Stimulated activated CD8-positive, alpha-beta memory T cell treated with anti-CD3 and anti-CD28 coated beads, Interleukin-4, amount 100 ng/mL, for 48 hours (primary cell): ENCODE measurements at places on chromosomes 3 and 15.

DNA sequence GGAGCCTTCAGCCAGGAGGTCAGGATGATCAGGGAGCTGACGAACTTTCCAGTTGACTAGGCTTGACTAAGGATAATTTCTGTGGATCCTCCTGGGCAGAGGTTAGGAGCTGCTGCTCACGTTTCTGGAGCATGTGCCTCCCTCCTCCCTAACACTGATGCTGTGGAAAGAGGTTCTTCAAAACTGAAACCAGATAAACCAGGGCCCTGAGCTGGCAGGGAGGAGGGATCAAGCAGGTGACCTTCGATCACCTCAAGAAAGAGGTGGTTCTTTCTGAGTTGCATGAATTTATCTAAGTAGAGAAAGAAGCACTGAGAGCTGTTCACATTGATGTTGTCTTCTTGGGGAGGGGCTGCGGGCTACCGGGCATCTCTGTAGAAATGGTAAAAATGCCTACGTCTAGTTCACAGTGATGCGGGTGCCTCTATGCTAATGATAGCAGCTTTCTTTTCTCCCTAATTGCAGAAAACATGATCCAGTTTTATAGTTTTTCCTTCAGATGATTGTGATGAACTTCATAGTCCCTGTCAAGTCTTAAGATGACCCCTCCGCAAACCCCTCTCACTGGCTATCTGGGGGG is 332.7 kb upstream of the LRRFIP2 start:
- no peak for DNase-seq

- DNase-seq, result no peak
Observed at GRCh38 chr3:174242311-174243041, 616.7 kb upstream of the NAALADL2 start.

DNA sequence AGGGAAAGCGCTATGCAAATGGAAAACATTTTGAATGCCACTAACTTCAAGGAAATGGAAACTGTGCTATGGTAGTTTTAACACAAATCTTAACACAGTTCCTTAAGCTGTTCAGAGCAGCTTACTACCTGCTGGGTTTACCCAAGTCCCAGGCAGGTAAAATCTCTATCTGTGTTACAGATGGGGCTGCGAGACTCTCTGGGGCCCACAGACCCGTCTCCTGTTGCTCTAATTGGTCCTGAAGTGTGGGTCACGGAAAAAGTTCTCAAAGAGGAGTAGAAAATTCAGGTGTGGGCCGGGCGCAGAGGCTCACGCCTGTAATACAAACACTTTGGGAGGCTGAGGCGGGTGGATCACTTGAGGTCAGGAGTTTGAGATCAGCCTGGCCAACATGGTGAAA is 16.9 kb upstream of the ZFYVE19 start:
- DNase-seq, result no peak

DNA sequence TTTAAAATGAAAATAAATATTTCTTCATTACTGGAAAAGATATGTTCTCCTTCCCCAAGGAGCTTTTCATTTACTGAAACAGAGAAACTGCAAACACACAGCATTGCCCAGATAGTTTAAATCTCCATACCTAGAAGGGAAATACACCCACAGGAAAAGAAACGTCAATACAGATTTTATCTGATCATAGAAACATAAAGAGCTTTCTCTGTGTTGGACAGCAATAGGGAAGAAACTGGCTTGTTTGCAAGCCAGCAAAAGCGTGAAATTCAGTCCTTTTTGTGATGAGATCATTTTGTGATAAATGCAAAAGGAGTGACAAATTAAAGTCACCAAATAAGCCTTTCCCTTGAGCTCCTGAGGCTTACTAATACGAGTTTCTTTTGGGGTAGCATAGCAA is 398.0 kb downstream of the TIGIT start:
- DNase-seq, result no peak

GRCh38 chr3:161371441-161372320 is at the start of gene SPTSSB:
Gene SPTSSB, minus strand, starts transcription at chr3:161371517. Its CDS starts 25,194 bp downstream, at chr3:161346323.
- DNase-seq, result peak; percentile 63

- DNase-seq, result no peak
Observed at GRCh38 chr15:48993380-48993779, 29.7 kb upstream of the SHC4 start.

- DNase-seq, result no peak
Observed at GRCh38 chr3:197994736-197995135, 34.7 kb downstream of the LMLN start.

DNA sequence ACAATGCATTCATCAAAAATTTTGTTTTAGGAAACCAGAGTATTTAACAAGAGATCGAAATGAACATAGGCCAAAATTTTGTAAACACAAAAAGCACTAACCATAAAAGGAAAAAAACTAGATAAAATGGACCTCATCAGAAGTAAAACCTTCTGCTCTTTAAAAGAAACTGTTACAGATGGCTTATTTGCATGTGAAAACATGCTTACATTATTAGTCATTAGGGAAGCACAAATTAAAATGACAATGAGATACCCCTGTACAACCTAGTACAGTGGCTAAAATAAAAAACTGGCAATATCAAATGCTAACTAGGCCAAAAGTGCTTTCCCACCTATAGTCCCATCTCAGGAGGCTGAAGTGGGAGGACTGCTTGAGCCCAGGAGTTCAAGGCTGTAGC is 19.3 kb downstream of the UBR1 start:
- DNase-seq, result no peak

GRCh38 chr3:44058868-44059203 is 182.8 kb upstream of the TOPAZ1 start:
- DNase-seq, result no peak

- no peak for DNase-seq
Observed at GRCh38 chr3:12689997-12690711, 26.2 kb upstream of the RAF1 start.

DNA sequence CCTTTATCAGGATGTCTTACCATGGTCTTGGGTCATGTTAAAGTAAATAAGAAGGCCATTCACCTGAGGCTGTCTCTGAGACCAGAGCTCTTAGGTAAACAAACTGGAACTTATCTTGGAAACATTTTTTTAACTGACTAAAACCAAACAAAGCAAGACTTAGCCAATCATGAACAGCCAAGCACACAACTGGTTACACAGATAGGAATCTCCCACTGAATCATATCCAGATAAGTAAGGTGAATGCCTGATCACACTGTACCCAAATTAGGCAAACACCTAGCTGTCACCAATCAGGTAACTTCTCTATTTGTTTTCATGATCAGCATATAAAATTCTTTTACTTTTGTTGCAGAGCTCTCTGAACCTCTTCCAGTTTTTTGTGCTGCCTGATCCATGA is 205.4 kb downstream of the CNTN3 start:
- DNase-seq, result no peak

DNA sequence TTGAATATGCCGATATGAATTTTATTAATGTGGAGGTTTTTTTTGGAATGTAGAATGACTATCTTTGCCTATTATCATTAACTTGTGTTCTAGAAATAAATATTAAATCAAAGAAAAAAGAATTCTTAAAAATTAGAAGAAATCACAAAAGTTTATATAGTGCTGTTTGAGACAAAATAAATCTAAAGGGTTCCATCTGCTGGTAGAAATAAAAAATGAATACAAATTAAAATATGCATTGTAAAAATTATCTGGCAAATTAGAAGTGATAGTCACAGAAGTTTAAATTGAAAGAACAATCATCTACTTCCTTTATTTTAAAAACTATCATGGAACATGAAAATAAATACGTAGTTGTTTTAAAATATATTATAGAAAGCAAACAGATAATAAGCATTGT is 22.7 kb upstream of the ZBTB20 start:
- no peak for DNase-seq

DNA sequence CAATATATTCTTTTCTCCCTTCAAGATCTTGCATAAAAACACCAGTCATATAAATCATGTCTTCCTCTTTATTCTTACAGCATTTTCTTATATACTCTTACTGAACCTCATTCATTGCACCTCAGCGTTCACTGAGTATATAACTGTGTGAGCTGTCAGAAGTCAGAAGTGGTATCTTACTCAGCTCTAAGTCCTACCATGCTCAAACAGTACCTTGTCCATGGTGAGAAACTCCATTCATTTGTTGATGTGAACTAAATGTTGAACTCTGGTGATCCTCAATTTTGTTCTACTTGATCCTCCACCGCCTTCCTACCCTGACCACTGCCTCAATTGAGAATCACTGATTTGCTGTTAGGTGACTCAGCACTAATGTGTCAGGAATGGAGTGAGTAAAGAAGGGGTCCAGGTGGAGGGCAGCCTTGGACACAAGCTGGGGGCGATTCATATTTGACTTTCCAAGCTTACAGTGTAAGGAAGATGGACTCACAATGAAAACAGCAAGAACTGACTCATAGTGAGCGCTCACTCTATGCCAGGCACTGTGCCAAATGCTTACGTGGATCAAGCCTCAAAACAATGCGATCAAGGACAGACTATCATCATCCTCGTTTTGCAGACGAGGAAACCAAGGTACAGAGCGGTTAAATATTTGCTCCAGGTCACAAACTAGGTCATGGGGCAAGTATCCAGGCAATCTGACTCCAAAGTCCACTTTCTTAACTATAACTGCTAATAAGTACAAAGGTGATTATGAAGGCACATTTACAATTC is 13.5 kb upstream of the ZFYVE19 start:
- DNase-seq, result peak; percentile 59

DNA sequence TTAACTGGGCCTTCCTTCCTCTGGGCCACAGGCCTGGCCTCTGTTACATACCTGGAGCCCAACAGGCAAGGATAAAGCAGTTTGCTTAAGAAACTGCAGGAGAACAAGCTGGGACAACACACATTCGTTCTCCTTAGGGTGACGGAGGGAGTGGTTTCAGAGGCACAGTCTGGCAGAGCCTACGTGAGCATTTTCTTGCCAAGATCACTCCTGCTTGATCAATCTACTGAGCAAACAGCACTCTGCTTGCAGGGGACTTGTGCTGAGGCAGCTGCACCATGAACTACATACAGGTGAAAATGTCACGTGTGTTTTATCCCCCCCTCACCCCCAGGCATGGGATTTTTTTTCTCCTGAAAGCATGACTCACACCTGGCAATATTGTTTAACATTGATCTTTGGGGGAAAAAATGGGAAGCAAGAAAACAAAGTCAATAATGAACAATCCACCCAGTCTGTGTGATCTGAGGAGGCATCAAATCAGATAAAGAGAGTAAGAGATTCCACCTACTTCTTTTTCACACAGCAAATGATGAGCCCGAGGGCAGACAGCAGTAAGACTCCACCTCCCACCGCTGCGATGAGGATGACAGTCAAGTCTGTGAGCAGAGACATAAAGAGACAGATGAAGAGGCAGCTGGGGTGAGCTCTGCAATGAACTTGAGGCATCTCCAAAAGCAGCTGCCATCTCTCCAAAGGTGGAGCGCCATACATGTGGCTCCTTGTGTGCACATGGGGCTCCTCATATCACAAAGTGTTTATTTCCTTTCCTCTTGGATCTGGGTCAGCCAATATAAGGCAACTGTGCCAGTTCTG is 57.4 kb downstream of the CDCP1 start:
- no peak for DNase-seq

DNA sequence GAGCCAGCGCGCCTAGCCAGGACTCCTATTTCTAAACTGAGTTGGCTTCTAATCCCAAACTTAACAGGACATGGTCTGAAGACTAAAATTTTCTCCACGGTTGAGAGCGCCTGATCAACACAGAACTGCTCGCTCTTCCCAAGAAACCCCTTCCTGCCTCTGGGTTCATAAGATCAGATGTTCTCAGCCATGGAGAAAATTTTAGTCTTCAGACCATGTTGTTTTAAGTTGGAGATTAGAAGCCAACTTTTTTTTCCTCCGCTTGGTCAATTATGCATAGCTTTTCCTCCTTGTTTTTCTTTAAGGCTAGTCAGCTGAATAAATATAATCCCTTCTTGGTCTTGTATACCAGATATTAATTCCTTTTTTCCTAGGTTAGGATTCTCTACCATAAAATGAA is 356.6 kb upstream of the ADAMTS9 start:
- DNase-seq, result no peak

- peak; percentile 92 for DNase-seq
Observed at GRCh38 chr3:126679318-126679751, 24.4 kb upstream of the TXNRD3 start.

- DNase-seq, result peak; percentile 86
Observed at GRCh38 chr15:90059208-90059985, 42.9 kb downstream of the IDH2 start.

GRCh38 chr3:157122116-157122515 is 37.8 kb downstream of the CCNL1 start:
- no peak for DNase-seq

- DNase-seq, result no peak
Observed at GRCh38 chr3:25125201-25125600, 302.9 kb upstream of the RARB start.

DNA sequence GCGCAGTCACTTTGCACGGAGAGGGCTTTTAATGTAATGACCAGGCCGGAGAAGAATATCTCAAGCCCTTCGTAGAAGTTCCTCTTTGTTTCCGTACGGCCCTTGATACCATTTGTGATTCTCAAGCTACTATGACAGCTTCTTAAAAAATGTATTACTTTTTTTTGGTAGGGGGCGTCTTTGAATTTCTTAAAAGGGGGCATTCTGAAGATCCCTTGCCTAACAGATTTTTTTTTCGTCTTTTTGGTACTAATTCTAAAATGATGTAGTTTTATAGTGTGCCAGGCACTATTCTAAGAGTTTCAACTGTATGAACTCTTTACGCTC is 614.0 kb downstream of the MCTP2 start:
- no peak for DNase-seq

DNA sequence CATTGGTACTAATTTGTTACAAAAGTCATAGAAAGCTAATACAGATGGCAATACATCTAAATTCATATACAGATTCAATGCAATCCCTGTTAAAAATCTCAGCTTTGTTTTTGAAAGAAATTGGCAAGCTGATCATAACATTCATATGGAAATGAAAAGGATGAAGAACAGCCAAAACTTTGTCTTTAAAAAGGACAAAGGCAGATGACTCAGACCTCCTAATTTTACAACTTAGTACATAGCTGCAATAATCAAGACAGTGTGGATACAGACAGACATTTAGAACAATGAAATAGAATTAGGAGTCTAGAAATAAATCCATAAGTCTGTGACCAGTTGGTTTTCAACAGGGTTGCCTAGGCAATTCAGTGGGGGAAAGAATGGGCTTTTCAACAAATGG is 63.3 kb downstream of the AQP9 start:
- DNase-seq, result no peak

DNA sequence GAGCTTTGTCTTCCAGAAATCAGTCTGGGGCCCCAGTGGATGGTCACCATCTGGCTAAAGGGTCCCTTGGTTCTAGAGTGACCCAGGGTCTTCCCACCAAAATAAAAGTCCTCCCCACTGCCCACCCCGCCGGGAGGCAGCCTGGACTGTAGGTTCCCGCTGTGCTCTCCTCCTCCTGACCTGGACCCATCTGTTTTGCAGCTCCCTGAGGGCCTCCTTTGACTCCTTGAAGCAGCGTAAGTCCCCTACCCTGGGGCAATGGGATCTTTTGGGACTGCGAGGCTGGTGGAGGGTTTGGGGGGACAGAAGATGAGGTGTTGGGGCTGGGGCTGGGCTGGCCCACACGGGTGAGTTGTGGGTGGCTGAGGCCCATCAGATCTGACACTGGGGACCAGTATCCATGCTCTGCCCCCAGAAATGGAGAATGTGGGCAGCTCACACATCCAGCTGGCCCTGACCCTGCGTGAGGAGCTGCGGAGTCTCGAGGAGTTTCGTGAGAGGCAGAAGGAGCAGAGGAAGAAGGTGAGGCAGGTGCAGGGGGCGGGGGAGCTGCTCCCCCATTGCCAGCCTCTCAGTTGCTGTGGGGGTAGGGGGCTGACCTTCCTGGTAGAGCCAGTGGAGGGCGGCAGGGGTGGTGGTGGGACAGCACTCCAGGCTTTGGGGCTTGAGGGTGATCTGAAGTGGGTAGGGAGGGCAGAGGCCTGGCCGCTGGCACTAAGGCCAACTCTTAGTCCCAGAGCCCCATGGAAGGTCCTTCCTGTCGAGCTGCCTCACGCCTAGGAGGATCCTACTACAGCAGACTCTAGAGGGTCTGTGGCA is 30.4 kb downstream of the PSTPIP1 start:
- peak; percentile 17 for DNase-seq

- DNase-seq, result no peak
Observed at GRCh38 chr3:162770551-162770950, 1273.9 kb downstream of the OTOL1 start.
